ENCODE measurements at places on chromosomes 7 and 10.
A peak's percentile ranks its signal among the peaks of the same experiment; 100 is the strongest.

DNA sequence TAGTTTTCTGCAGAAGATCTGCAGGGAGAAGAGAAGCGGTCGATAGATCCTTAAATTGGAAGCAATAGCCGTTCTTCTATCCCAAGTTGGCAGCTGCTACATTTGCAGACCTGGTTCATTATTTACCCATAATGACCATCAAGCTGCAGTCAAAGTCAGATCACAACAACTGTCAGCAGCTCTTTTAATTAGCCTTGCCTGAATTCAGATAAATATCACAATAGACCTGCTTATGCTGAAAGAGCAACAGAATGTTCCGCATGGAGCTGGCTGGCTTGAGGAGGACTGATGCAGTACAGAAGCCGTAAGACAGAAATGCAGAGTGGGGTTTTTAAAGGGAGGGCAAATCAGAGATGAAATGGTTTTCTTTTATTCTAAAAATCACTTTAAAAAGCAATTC, 109.4 kb downstream of the HIBADH start:
- DNase-seq = no peak

- peak; percentile 63 for DNase-seq
These were observed 33.1 kb upstream of the CROT start for GRCh38 chr7:87312215-87312865.

GRCh38 chr10:66695046-66695445, 230.8 kb upstream of the LRRTM3 start:
- no peak for DNase-seq

DNA sequence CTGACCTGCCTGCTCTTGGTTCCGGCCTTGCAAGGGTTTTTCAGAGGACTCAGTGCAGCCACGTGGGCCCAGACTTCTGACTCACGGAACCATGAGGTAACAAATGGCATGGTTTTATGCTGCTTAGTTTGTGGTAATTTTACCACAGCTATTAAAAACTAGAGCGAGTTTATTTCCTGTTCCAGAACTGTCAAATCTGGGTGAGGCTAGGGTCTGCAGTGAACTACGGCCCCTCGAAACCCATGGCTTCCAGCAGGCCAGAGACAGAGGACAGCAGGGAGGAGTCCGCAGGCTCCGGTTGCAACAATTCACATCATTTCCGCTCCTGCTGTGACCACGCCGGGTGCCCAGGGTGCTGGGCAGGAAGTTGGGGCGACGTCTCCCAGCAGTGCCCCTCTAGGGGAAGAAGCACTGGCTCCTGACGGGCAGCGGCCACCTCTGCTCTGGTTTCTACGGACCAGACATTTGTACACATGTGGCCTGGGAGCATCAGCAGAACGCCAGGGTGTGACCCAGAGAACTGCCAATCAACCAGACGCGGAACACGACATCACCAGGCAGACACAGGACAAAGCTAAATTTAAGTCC, 74.8 kb downstream of the ADARB2 start:
- DNase-seq = no peak

GRCh38 chr10:5632446-5632845, 33.9 kb downstream of the ASB13 start:
- no peak for DNase-seq

- DNase-seq = no peak
These were observed 20.4 kb downstream of the PRKAG2 start for GRCh38 chr7:151856516-151856915.

DNA sequence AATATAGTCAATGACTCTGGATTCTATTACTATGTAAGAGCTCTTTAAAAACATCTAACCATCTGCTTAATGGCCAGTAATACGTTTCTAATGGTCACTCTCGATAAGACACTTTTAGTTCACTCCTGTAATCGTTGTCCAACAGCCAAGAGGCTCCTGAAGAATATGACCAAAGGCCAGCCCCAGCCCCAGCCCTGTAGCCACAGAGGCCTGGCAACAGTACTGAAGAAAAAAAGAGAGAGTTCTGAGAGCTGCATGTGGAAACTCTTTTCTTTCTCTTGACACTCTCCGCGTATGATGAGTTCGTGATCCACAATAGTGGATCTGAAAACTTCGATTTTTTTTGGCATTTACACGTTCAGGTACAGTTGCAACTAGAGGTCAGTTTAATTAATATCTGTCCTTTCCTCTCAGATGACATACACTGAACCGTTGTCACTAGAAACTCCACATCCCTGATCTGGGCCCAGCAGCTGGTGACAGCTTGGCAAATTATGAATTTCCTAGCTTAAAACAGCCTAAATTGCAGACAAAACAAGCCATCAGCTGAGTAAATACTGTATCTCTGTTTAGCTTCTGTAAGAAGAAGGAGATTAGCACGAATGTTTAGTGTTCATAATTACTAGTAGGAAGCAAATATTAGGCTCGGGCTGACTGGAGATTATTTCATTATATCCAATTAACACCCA, 456.7 kb downstream of the LRMDA start:
- DNase-seq = no peak
